HuH-7.5 (cell line): ENCODE measurements at places on chromosomes 1 and 21.

- no peak for DNase-seq
These were observed 702.2 kb upstream of the ADGRL4 start for GRCh38 chr1:79708646-79709265.

- no peak for DNase-seq
These were observed 21.5 kb downstream of the GNG12 start for GRCh38 chr1:67811781-67812180.

DNA sequence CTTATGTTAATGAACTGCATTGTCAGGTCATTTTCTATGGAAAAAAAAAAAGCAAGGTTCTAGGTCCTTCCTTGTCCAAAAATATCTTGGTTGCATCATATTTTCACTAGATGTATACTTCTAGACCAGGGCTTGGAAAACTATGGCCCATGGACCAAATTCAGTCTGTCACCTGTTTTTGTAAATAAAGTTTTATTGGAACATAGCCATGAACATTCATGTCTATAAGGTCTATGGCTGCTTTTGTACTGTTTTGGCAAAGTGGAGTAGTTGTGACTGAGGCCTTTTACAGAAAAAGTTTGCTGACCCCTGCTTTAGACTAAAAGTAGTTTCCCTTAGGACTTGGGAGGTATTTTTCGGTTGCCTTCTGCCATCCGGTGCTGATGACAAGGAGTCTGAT is 19.2 kb upstream of the PLA2G2E start:
- DNase-seq = no peak

DNA sequence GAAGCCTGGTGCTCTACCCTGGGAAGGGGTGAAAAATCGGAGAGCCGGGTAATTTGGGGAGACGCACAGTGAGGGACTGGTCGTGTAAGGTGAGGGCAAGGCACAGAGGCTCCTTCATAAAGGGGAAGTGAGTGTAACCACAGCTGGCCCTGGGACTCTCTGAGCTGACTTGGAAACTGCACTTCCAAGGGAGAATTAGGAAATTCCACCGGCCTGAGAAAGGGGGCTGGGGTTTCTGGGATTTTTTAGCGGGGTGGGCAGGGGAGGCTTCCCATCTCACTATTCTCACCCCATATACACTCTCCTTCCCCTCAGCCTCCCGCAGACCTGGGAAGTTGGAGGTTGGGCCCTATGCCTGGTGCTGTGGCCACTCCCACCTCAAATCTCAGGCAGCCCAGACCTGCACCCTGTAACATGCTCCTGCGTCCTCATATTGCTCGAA is 88.3 kb upstream of the IPO9 start:
- no peak for DNase-seq

DNA sequence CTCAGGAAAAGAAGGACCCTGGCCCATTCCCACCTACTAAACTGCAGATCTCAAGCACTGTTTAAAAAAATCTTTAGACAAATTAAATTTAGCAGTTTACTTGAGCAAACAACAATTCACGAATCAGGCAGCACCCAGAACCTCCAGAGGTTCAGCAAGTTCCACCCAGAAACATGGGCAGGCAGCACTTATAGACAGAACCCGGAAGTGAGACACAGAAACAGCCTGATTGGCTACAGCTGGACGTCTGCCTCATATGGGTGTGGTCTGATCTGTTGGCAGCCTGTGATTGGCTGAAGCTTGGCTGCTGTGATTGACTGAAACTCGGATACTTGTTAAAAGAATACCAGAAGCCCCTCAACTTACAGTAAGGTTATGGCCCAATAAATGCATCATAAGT is 34.7 kb upstream of the COL6A2 start:
- DNase-seq = no peak

- no peak for DNase-seq
These were observed 3.1 kb upstream of the TDRD5 start for GRCh38 chr1:179588425-179589024.

DNA sequence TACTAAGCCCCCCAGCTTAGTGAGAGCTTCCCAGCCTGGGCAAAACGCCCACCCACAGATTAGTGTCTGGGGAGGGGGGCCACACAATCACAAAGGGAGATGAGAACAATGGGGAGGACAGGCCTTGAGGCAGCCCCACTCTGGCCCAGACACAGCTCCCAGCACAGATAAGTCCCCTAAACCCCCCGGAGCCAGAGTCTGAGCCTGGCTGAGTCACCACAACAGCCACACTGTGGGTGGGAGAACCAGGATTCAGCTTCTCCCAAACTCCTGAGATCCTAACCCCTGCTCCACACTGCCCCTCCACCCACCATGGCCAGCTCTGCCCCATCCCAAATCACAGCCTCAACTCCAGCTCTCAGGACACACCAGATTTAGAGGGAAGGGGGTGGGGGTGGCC is 4.2 kb downstream of the NECTIN4 start:
- DNase-seq = no peak

GRCh38 chr1:24190983-24191461 is 3.9 kb upstream of the IFNLR1 start:
- DNase-seq = no peak

GRCh38 chr1:4736254-4736653 is 81.8 kb downstream of the AJAP1 start:
- DNase-seq = no peak

DNA sequence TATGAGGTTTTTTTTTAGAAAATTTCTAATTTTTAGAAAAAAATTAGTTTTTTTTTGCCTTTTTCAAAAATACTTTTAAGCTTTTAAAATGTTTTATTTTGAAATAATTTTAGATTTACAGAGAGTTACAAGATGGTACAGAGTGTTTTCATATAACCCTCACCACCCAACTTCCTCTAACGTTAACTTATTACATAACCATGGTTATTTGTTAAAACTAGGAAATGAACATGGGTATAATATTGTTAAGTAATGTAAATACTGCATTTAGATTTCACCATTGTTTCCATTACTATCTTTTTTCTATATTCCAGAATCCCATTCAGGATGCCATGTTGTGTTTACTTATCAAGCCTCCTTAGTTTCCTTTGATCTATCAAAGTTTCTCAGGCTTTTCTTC is 45.2 kb upstream of the ST6GALNAC3 start:
- no peak for DNase-seq

GRCh38 chr1:207495801-207496792 is at the start of gene CR1:
Gene CR1, plus strand, starts transcription at chr1:207496157. Its CDS starts 111 bp downstream, at chr1:207496268.
- DNase-seq = no peak

DNA sequence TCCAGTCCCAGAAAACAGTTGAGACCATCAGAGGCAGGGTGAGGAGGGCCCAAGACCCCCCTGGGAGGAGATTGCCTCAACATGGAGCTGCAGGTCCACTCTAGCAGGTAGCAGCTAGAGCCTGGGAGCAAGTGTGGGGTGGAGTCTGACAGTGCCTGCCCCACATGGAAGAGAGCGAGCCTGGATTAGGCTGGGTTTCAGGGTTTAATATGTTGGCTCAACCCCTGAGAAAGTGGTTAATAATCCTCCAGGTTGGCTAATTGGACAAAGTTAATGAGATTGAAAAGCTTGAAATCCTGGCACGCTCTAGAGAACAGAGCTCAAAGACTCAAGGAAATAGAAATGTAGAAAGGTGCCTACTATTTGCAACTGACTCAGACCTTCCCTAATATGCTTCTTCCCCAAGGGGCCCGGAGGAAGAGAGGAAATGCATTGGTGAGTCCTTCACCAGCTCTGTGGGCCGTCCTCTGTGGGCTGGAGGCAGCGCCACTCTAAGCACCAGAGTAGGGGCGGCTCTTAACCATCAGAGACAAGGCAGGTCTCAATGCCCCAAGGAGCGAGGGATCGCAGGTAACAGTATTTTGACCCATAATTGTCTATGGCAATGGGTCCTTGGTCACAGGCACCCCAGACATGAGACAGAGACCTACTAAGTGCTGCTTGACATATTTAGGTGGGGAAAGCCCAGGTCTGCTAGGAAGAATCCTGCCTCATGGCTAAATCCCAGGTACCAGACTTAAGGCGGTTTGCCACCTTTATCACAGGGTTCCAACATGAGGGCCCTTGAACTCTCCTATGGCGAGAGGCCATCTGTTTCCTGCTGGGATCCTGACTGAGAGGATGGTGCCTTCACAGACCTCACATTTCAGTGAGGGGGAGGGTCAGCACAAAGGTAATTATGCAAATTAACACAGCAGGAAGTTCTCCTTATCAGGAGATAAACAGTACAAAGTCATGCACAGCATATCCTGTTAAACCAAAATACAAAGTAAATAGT is 33.8 kb downstream of the RSPH1 start:
- no peak for DNase-seq

DNA sequence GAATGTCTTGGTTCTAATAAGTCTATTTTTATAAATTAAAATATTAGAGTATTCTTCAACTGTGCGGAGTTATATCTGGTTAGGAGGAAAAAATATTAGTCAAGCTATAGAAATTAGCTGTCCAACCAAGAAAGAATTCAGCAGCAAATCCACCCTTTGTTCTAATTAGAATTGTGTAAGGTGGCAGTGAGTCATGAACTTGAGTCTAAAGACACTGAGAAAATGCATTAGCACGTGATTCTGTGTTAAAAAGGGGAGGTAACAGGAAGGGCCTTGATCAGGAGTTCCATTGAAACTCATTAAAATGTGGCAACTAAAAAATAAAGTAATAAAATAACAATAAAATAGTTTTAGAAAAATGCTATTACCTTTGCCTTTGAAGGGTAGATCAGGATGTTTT is 398.2 kb upstream of the RGS18 start:
- no peak for DNase-seq

GRCh38 chr1:106620521-106620954 is 435.9 kb upstream of the PRMT6 start:
- no peak for DNase-seq

DNA sequence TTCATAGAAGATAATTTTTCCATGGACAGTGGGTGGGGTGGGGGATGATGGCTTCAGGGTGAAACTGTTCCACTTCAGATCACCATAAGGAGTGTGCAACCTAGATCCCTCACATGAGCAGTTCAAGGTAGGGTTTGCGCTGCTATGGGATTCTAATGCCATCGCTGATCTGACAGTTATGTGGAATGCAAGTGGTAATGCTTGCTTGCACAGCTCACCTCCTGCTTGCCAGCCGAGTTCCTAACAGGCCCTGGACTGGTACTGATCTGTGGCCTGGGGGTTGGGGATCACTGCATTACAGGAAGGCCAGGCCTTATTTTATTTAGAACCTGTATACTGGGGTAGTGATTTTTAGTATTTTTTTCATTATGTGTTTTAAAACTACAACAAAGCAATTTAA is 22.0 kb downstream of the MAN1A2 start:
- no peak for DNase-seq

GRCh38 chr1:30400507-30400906 is 322.9 kb downstream of the MATN1 start:
- DNase-seq = no peak

DNA sequence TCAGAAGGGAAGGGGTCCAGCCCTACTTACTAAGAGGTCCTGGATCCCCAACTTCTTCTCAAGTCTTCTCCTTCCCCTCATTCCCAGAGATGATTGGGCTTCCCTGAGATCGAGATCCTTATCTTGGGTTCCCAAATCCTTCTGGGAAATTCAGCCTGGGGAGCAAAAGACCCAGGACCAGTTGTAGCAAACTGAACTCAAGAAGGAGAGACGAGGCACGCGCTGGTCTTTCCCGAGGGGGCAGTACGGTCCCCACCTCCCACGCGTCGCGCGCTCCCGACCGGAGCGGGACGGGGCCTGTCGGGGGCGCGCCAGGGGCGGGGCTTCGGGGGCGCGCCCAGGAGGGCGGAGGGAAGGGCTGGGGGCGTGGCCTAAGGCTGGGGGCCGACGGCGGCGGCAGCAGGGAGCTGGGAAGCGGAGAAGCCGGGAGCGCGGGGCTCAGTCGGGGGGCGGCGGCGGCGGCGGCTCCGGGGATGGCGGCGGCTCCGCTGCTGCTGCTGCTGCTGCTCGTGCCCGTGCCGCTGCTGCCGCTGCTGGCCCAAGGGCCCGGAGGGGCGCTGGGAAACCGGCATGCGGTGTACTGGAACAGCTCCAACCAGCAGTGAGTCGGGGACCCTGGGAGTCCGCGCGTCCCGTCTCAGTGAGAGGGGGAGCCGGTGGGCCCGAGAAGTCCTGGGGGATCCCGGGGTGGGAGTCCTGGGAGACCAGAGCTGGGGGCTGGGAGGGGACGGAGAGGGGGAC is at the start of gene EFNA3:
Gene EFNA3 (plus strand): TSS at position 369 of the 741 bp plus-strand sequence. CDS start 105 bp downstream, at position 474.
- DNase-seq = peak; percentile 98

DNA sequence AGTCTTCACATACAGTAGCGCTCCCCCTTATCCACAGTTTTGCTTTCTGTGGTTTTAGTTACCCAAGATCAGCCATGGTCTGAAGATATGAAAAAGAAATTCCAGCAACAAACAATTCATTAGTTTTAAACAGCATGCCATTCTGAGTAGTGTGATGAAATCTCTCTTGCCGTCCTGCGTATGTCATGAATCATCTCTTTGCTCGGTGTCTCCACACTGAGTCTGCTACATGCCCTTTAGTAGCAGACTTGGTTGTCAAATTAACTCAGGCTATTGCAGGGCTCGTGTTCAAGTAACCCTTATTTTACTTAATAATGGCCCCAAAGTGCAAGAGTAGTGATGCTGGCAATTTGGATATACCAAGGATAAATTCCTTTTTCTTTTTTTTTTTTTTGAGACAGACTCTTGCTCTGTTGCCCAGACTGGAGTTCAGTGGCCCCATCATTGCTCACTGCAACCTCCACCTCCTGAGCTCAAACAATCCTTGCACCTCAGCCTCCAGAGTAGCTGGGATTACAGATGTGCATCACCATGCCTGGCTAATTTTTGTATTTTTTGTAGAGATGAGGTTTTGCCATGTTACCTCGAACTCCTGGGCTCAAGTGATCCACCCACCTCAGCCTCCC is 22.6 kb downstream of the PHACTR4 start:
- DNase-seq = no peak

DNA sequence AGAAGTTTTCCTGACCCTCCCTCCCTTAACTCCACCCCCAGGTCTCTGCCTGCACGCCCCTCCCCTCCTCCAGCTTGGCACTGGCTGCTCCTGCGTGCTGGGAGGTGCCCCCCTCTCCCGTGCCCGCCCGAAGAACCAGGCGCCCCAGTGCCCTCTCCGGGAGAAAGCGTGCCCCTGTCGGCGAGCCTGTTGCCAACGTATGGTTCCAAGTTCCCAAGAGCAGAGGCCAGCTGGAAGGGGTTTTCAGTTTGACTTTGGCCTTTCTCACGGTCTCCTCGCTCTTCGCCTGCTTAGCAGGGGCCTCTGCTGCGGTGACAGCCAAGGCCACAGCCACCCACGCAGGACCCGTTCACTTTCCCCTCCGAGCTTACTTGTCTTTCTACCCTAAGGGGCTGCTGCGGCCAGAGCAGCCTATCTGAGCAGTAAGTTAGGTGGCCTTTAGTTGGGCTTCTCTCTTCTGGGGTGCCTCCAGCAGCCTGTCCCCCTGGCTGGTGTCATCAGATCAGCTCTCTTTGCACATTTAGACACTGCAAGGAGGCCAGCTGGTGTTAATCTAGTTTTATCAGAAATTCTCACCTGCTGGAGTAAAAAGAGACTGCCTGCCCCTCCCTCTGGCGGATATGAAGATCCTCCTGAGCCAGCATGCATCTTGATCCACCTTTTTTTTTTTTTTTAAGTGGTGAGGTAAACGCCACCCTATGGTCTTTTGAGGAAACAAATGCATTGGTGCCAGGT is 1.5 kb downstream of the STUM start:
- DNase-seq = peak; percentile 32

DNA sequence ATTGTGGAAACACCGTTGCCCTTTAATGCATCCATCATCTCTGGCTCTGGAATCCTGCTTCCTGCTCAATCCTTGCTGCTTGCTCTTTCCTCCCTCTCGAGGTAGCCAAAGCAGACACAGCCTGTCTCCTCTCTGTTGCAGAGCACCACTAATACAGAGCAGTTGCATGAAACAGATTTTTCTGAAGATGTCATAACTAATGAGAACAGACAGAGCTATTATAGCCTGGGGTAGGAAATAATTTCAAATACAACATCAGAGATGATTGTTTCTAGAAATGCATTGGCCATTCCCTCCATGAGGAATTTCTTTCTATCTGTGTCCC is 23.3 kb upstream of the ACBD6 start:
- no peak for DNase-seq

GRCh38 chr1:189623336-189623735 is 854.3 kb downstream of the BRINP3 start:
- DNase-seq = no peak
